ENCODE measurements at places on chromosomes 4 and X. TPM values are rescaled to one million over a fixed set of nuclear protein-coding genes. Genes with fewer than 3 reads are reported as not detected.

GRCh38 chr4:25842229-25842845 is 20.5 kb downstream of the SEL1L3 start:
- DNase-seq: no peak

- no peak for DNase-seq
Measured at GRCh38 chr4:156476359-156476758, 495.2 kb downstream of the PDGFC start.

DNA sequence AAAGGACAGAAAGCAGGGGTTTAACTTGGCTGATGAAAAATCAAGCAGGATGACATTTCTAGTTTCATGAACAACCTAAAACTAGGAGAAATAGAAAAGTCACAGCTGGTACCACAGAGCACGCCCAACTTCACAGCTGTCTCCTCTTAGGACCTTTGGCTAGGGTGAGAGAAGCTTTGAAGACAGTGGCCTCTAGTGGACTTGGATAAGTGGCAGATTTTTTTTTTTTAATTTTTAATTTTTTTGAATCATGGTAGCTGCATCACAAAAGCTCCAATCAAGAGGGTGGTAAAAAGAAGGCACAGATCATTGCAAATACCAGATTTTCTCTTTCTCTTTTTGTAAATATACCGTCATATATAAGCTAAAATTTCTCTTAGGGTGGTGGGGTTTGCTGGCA is 20.2 kb upstream of the MAP3K15 start:
- DNase-seq: no peak

DNA sequence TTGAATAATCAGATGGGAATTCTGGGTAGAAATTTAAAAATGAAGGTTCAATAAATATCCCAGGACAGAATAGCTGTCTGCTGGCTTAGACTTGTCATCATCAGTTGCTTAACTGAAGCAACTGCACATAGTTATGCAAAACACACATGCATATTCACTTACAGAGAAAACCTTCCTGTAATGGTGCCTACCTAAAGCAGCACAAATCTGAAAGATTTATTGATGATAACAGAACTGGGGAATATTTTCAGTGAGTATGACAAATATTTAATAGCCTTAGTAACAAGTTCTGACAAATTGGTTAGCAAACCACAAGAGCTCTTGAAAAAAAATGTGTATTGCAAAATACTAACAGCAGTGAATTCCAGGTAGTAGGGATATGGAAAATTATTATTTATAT is 606.8 kb upstream of the BOD1L1 start:
- DNase-seq: no peak

- DNase-seq: no peak
Measured at GRCh38 chrX:115591420-115591819, 30.4 kb downstream of the PLS3 start.

DNA sequence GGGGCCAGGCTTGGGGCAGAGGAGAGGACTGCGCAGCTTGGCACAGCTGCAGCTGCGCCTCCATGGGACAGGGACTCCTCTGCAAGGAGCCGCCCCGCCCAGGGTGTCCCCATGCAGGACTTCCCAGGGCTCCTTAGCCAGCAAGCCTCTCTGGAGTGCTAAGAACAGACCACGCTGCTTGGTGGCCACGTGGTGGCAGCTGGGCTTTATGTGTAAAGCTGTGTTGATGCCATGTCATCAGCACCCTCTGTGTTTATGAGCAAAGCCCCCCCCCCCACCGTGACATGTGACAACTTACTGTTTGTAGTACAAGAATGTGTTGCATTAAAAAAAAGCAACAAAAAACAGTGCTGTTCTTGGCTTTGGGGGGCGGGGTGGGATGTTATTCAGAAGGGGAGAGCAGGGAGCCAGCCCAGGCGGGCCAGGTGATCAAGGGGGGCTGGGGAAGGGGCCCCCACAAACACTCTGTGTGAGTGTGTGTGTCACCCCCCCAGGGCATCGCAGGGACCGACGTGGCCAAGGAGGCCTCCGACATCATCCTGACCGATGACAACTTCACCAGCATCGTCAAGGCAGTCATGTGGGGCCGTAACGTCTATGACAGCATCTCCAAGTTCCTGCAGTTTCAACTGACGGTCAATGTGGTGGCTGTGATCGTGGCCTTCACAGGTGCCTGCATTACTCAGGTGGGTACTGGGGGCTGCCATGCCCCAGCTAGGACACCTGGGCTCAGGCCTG is 40.3 kb downstream of the ATP2B3 start:
- DNase-seq: no peak

DNA sequence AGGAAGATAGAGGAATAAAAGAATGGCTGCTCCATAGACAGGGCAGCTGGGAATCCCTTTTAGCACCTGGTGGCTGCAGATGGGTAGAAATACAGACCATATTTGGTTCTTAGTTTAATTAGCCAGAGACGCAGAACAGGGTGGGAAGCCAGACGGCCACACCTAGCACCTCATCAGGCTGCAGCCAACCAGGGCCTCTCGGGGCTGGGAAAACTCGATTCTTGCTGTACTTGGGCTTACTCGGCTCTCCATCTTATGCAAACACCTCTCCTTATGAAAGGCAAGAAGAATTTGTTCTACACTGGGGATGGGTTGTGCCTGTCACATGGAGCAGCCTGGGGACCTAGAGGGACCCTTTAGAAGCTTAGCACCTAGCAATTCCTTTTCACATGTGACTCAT is 19.7 kb downstream of the IRAK1 start:
- no peak for DNase-seq

GRCh38 chrX:20267931-20268701 is 1.4 kb upstream of the RPS6KA3 start:
- DNase-seq: peak; percentile 21

DNA sequence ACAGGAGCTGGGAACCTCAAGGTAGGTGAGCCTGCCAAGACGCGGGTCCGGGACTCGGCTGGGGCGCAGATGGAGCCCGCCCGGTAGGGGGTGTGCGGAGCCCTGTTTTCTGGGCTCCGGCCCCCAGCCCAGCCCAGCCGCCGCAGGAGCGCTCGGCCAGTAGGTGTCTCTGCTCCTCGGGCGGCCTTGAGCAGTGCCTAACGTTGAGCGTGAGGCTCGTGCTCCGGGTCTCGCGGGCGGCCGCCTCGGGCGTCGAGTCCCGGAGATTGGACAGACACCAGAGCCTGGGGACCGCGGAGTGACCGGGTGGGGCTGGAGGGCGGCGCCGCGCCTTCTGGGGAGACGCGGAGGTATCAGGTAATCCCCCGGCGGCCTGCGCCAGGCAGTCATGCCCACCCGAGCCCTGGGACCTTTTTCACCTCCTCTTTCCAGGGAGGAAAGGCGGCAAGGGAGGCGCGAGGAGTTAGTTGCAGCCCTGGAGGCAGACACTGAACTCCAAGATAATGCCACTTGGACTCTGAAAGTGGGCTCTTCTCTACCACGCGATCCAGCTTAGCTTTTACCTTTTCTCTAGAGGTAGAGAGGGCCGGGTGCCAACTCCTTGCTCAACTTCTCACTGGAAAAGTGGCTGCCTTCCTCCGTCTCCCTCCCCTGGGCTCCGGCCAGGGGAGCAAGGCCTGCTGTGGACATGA is 14.5 kb upstream of the FGG start:
- peak; percentile 87 for DNase-seq

Gene GYPA
- not detected for total RNA-seq

Gene EXOC1L
- total RNA-seq: not detected

Gene TMEM184C
- 26.2 TPM for total RNA-seq

Data from endothelial cell (in vitro differentiated cells).